ENCODE measurements at places on chromosomes 12 and 14.
A peak's percentile ranks its signal among the peaks of the same experiment; 100 is the strongest.

DNA sequence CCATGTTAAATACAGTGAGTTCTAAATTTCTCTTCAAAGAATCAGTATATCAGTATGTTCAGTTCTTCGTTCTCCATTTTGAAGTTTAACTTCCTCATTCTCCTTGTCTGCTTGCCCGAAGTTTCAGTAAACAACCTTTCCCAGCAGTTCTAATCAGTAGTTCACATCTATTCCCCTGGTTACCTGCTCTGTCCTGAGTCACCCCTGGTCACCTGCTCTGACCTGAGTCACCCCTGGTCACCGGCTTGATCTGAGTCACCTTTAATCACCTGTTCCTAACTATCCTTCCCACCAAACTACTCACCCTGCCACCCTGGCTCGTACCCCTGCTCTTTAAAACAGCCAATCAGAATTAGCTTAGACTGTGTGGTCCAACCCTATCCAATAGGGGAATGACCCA lies 9.4 kb upstream of the OR10G3 start:
- no peak for DNase-seq

GRCh38 chr14:65658202-65658601 lies 245.7 kb downstream of the FUT8 start:
- DNase-seq: no peak

- DNase-seq: no peak
Measured at GRCh38 chr14:59827401-59827800, 43.2 kb downstream of the RTN1 start.

DNA sequence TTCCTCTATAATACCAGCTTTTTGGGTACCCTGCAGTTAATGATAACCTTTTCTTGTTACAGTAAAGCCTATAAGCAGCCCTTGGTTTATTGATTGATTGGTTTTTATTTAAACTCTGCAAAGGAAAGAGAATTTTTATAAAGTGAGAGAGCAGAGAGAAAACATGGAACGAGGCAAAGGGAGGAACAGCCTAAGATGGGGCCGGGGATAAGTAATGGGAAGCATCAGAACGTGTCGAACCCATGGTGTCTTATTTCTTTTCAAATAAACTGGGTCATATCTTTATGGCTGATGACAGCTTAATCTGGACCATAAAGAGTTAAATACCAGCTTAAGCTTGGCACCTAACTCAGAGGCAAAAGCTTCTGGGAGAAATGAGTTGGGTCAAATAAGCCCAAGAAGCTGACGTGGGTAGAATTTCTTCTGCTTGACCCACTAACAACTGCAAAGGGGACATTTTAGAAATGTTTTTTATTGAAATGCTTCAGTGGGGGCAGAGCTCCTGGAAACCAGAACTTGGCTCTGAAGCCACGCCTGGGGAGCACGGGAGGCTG lies 12.0 kb upstream of the C14orf93 start:
- no peak for DNase-seq

DNA sequence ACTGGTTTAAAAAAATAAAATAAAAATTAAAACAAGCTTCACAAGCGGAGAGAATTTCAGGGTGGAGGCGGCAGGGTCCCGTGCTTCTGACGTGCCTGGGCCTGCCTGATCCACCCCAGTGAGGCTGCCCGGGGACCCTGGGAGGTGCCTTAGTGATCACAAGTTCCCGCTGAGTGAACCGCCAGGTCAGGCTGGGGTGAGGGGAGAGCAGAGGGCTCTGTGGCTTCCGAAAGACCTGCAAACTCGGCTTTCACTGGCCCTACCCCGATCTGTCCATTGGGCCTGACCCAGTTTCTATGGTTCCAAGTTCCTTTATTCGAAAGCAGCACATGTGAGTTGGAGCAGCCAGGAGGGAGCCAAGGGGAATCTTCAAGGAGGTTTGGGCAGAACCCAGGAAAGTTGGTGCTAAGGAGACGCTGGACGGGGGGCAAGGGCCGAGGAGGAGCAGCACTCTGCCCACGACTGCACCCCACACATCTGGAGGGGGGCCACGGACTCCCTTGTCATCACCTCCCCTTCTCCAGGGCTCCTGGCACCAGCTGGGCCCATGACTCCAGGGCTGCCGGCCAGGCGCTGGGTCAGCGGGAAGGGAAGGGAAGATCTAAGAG lies 12.9 kb downstream of the MMP14 start:
- no peak for DNase-seq

- no peak for DNase-seq
Measured at GRCh38 chr12:31922341-31923062, 36.7 kb upstream of the RESF1 start.

GRCh38 chr14:54333511-54333910 lies 63.3 kb upstream of the CDKN3 start:
- no peak for DNase-seq

DNA sequence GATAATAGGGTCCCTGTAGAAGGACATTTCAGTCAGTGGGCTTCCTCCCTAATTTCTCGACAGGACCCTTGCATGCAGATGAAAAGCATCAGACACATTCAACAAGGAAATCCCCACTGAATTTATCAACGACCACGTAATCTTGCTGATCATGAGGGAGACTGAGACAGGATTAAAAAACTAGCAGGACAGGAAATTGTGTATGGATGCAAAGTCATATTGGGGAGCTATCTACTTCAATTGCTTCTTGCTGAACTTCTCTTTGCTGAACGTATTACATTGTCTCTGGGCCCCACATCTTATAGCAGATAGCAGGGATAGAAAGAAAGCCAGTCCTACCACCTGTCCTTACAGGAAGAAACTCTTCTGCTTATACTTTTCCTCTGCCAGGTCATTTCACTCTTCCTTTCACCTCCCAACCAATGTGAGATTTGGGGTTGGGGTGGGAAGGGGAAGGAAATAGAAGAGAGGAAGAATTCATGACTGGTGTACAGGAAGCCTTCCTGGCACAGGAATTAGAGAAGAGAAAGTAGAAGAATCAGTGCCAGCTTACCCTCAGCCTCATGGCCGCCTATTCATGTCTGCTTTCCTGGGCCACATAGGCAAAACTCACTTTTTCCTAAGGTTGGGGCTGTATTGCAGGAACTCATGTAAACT lies 333.3 kb downstream of the ZFP36L1 start:
- DNase-seq: no peak

DNA sequence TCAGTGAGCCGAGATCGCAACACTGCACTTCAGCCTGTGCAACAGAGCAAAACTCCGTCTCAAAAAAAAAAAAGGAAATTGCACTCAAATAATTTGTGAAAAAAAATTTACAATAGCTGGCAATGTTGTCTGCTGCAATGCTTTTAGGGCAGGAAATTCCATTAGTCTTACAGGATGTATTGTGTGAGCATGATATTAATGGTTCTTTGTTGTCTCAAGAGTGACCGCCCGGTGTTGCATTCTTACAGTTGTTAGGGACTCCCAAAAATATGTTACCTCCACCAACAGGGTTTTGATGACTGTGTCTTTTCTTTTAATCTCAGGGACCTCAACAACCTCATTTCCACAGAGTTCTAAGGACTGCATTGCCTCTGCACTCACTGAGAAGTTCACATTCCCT lies 44.8 kb downstream of the PZP start:
- no peak for DNase-seq

DNA sequence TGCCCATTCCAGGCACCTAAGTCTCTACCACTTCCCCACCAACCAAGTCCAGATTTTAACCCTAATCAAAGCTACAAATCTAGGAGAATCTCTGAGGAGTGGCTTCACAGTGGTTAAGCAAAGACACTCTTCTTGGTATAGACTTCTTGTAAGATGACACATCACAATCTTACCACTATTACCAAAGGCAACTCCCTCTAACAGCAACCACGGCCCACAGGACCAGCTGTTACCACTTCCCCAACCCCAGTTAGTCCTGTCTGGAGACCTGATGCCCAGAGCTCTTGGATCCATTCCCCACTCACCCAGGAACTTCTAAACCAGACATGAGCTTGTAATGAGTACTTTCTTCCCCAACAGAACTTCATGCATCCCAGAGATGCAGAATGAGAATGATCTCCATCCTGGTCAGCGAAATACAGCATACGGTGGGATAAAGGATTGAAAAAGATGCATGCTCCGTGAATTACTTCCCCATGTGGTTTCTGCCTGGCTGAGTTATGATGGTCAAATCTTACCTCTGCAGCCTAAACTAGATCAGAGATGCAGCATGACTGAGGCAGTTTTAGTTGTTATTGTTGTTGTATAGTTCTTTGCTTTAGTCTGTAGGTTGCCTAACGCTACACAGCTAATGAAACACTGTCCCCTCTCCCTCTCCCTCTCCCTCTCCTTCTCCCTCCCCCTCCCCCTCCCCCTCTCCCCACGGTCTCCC lies 87.7 kb upstream of the FOXN3 start:
- DNase-seq: no peak

GRCh38 chr12:119802472-119802871 lies 74.6 kb downstream of the CIT start:
- DNase-seq: no peak

GRCh38 chr12:52295663-52296062 lies 4.3 kb upstream of the KRT81 start:
- no peak for DNase-seq

DNA sequence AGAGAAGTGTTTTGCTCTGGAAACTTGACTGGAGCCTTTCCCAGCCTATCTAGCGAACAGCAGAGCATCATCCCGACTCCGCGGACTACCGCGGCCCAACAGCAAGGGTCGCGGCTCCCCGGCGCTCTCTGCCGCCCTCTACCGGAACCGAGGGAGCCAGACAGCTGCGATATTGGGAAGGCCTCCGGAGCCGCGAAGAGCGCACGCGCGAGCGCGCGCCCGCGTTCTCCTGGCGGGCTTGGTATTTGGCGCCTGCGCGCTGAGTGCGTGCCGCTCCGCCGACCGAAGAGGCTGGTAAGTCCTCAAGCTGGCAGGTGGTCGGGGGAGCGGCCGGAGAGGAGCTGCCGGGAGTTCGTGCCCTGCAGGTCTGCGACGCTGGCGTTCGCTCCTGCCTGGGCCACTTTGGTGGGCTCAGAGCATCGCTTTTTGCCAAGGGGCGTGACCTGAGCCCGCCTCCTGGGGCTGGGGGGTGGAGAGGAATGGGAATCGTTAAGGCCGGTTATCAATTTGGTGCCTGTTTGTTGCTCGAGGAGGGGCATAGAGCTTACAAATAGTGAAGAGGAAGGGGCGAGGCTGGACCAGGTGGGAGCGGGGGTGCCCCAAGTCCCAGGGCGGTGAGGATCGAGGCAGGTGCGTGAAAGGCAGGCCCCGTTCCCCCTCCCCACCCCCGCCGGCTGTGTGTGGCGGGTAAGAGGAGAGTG lies at the start of gene TMEM106C:
Gene TMEM106C (plus strand): TSS at position 257 of the 701 bp plus-strand sequence. CDS start 641 bp downstream, outside the sequence.
- peak; percentile 95 for DNase-seq

GRCh38 chr14:105855246-105855892 lies 329.0 kb downstream of the TMEM121 start:
- no peak for DNase-seq

DNA sequence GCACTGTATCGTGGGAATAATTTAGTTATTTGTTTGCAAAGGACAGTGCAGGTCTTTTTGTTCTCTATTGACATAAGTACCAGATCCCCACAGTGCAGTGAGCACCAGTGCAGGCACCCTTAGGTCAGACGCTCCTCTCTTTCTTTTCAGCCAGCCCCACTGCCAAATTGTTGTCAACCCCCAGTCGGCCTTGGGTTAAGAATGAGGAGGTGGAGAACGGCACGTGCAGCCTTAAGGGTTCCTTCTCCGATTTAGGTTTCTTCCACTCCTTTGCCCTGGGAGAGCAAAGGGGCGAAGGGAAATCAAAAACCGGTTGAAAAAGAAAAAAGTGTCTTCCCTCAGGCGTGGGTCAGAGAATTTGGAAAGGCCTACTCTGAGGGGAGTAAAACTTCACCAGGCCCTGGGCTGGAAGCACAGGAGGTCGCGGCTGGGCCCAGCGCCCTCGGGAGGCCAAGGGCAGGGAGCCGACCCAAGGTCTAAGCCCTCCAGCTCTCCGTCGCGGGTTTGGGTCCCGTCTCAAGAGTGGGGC lies 4.3 kb downstream of the PAX9 start:
- no peak for DNase-seq

DNA sequence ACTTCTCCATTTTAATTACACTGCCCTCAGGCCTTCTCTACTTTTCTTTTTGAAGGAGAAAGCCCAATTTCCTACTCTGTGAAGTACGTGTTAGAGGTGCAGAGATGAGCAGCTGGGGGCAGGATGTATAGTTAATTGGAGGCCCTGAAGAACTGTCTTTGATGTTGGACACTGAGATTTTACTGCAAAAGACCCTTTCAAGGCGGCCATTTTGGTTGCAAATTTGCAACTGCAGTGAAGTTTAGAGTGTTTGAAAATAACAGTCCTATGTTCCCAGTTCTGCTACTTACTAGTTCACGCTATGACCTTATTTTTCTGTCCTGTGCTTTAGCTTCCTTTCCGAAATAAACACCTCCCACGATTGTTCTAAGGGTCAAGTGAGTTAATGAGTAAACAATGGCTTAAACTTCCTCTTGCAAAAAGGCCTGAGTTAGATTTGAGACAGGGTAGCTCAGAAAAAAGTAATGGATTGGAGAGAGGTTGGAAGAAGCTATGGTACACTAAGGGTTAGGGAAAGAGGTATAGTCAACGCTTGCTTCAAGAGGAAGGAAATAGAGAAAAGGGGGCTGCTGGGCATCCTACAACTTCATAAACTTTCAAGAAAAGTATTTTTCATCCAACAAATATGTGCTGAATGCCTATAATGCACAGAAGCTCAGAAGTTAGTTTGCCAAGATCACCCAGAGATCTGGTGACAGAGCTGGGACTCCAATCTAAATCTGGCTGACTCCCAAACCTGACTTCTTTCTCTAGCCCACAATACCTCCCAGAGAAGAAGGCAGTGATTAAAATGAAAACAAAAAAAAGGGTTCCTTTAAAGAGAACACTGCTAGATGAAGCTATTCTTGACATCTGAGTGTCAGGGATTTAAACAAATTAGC lies 26.4 kb upstream of the DICER1 start:
- DNase-seq: no peak

DNA sequence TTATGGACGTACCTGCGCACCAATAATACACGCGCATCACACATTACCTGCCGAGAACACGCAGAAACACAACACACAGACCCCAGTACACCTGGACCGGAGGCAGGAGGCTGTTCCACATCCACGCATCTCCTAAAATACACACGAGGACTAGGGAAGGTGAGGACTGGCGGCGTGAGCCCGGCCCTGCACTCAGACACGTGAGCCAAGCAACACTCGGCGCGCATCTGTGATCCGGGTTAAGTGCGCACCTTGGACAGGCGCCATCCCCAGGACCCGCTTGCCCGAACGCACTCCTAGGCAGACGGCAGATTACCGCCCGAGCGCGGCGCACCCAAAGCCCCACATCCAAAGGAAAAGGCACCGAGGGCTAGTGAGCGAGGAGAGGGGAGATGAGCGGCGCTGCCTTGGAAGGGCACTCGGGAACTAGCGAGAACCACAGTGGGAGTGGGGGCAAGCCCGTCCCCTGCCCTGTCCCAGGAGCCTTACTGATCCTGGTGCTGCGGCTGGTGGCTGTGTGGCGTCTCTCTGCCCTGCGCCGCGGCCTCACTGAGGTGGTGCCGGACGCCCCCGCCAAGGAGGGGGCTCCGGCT lies 417 bp downstream of the GLS2 start:
- no peak for DNase-seq

Measured in iPS DF 6.9 (cell line).